ENCODE measurements at places on chromosomes 7 and 10.

- peak; percentile 42 for DNase-seq
Measured at GRCh38 chr7:70630818-70631457, 501.0 kb upstream of the GALNT17 start.

DNA sequence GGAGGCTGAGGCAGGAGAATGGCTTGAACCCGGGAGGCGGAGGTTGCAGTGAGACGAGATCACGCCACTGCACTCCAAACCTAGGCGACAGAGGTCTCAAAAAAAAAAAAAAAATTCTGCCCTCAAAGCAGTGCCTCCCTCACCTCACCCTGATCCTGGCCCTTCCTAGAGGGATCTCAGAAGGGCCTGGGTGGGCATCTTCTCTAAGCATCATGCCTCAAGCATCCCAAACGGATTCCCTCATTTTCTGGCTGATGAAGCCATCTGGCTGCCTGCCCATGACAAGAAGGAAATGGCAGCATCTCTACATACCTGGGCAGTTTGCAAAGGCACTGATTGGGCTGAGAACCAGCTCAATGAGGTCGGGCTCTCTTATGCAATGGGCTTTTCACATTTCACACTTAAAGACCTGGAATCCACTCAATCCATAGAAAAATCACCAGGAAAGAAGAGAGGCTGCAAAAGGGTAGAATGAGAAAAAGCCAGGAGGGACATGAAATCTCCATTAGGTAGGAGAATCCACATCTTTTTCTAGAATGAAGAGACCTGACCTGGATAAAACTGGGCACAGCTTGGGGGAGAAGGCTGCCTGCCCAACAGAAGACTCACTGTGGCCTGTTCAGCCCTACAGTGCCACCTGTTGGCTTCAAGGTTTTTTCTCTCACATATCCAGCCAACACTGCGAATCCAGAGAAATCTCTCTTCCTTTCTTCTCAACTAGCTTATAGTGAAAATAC is 48.1 kb downstream of the PDLIM1 start:
- no peak for DNase-seq

DNA sequence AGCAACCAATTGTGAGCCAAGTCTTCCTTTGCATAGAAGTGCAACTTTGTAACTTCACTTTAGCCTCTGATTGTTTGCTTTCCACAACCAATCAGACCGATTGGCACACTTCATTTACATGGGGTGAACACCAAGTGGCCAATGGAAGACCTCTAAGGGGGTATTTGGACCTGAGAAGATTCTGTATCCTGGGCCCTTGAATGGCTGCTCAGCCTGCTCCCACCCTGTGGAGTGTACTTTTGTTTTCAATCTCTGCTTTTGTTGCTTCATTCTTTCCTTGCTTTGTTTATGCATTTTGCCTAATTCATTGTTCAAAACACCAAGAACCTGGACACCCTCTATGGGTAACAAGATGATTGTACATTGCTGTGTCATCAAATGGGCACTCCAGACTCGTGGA is 385.7 kb upstream of the NRP1 start:
- no peak for DNase-seq

DNA sequence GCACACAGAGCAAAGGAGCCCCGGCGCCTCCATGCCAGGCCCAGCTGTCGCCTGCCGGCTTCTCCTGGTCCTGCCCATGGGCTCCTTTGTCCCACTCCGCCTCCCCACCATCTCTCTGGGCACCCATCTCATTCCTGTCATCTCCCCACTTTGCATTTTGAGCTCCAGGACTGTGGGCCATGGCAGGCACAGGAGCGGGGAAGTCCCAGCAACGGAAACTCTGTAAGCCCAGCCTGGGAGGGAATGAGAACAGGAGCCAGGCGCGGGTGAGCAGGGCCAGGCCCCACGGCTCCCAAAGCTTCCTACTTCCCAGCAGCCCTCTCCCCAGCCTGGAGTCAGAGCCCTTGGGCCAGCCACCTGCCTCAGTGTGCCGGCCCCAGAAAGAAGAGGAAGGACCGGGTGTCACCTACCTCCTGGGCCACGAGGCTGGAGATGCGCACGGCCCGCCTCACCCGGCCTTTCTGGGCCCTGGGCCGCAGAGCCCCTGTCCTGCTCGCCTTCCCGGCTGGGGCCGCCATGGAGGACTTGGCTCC is 23.1 kb downstream of the KCNH2 start:
- no peak for DNase-seq

GRCh38 chr10:37067576-37067975 is 57.8 kb upstream of the ANKRD30A start:
- no peak for DNase-seq
